ENCODE measurements at places on chromosomes 4 and X.

- peak; percentile 4 for DNase-seq
Observed at GRCh38 chr4:127788517-127788916, 6.4 kb downstream of the HSPA4L start.

DNA sequence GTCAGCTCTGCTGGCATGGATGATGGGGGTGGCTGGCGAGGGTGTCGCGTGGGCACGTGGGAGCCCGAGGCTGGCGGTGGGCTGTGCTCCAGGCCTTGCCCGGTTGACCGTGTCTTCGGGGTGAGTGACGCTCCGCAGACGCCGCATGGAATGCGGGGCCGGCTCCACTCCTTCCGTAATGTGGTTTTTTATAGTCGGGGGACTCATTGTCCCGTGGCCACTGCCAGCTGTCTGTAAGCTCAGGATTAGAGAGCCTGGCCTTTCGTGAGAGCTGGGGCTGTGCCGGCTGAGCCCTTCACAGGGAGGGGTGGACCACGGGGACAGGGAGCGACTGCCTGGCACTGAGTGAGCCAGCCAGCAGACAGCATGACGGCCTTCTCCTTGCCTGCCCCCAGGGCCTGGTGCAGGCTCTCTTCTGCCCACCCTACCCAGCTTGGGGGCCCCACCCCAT, 20.4 kb downstream of the DOK7 start:
- DNase-seq, result peak; percentile 18

GRCh38 chr4:96343836-96344235, 503.9 kb downstream of the PDHA2 start:
- no peak for DNase-seq

- DNase-seq, result peak; percentile 78
Observed at GRCh38 chr4:168923526-168924194, 86.4 kb downstream of the CBR4 start.
